ENCODE measurements at places on chromosomes 2 and 18.

DNA sequence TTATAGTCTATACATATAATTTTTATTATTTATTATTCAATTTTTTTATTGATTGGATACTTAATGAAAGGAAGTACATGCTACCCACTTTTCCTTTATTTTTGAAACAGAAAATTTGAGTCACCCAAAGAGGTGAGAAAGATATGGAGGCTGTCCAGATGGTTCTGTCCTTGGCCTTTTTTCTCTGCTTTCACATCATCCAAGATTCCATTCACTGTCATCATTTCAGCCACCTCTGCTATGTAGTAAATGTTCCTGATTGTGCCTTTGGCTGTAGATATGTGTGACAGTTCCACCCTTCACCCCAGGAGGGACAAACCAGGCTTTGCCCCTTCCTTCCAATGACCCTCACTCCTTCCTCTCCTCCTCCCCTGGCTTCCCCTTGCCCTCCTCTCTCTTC is 675.7 kb upstream of the ID2 start:
- DNase-seq = no peak

DNA sequence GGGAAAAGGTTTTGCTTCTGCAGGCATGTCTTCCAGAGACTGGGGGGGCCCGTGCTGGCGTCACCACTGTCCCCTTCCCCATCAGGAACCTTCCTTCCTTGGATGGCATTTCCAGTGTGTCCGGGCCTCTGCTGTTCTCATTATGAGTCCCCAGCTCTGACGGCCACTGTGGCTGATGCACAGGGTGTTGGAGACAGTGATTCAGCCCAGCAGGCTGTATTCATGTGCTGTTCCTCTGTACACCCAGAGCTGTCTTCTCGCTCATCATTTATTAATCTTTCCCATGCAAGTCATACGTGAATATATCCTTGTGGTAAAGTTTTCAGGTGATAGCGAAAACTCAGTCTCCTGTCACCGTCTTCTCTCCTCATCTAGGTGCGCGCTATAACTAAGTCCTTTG is 57.7 kb downstream of the ASAP2 start:
- no peak for DNase-seq

GRCh38 chr18:64618390-64618789 is 469.5 kb upstream of the LINC00305 start:
- no peak for DNase-seq

DNA sequence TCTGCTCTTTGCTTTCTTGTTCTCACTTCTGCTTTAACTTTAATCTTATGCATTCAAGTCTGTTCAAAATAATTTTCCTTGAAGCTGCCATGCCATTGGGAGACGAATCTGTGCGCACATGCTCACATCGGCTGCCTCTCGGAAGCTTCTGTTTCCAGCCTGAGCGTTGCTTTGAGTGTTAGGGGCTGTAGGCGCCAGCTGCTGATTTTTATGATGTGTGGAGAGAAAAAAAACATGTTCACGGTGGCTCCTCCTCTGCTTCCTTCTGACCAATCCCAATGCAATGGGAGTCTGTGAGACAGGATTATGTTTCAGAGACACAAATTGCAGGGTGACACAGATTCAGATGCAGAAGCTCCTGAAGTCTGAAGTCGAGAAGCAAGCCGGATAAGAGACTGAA is at the start of gene MC4R:
Gene MC4R, minus strand, starts transcription at position 180 of the 400 bp plus-strand sequence. CDS start 426 bp downstream, outside the sequence.
- DNase-seq = peak; percentile 0

DNA sequence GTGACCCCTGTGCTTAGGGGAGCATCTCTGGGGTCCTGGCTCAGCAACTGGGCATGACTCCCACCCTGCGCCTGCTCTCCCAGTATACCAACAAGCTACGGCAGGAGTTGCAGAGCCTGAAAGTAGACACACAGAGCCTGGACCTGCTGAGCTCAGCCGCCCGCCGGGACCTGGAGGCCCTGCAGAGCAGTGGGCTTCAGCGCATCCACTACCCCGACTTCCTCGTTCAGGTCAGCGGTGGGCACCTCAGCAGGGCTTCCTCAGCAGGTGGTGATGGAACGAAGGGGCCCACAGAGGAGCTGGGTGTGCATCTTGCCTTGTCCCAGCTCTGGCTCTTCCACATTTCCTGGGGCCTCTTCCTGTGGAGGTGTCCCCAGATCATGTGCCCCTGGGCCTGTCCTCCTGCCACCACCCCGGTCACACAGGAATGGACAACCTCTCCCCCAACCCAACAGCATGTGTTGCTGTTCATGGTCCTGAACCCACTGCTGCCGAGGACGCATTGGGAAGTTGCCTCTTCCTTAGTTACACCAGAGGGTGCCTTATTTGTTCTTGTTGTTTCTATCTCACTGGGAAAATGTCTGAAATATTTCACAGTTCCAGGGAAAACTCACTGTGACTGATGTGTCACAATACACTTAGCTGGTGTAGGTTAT is 10.8 kb downstream of the PROM2 start:
- DNase-seq = no peak

- no peak for DNase-seq
Measured at GRCh38 chr2:36405183-36405582, 49.6 kb downstream of the CRIM1 start.

- DNase-seq = peak; percentile 62
Measured at GRCh38 chr2:219509780-219510511, 4.3 kb upstream of the ASIC4 start.

DNA sequence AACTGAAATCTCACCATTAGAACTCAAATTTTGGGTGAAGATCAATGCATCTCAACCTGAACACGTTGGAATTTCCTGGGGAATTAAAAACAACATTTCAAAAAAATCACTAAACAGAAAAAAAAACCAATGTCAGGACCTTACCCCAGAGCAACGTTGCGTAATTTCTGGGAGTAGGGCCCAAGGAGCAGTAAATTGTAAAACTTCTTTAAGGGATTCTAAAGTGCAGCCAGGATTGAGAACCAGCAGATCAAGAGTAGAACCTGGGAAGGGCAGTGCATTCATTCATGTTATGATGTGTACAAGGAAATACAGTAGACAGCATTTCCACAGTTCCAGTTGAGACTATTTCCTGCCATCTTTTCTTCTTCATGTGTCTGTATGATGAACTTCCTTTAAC is 56.9 kb downstream of the RHBDD1 start:
- no peak for DNase-seq

GRCh38 chr2:11124760-11125068 is 30.6 kb upstream of the SLC66A3 start:
- no peak for DNase-seq

DNA sequence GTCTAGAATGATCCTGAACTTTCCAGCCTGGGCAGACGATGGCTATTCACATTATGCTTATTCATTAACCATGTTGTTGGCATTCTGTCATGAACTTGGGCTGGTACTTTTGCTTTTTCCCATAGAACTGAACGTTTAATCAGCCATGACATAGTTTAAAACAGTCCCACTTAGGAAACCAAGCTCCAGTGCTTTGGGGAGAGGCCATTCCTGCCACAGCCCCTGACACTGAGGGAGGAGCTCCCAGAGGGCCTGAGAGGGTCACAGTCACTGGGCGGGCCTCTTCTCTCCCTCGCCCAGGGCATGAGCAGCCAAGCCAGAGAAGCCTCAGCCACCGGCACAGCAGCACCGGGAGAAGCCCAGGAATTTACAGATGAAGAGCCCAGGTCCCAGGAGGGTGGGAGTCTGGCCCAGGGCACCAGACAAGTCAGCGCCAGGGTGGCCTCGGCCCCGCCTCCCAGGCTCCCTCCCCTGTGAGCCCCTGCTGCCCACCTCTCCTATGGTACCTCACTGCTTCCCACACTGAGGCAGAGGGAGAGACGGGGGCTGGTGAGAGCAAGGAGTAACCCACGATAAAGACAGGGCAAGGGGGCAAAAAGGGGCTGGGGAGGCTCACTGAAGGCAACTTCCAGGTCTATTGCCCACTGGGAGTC is 33.6 kb downstream of the MAL start:
- DNase-seq = no peak

- DNase-seq = no peak
Measured at GRCh38 chr2:219416235-219416602, 2.0 kb upstream of the DES start.

DNA sequence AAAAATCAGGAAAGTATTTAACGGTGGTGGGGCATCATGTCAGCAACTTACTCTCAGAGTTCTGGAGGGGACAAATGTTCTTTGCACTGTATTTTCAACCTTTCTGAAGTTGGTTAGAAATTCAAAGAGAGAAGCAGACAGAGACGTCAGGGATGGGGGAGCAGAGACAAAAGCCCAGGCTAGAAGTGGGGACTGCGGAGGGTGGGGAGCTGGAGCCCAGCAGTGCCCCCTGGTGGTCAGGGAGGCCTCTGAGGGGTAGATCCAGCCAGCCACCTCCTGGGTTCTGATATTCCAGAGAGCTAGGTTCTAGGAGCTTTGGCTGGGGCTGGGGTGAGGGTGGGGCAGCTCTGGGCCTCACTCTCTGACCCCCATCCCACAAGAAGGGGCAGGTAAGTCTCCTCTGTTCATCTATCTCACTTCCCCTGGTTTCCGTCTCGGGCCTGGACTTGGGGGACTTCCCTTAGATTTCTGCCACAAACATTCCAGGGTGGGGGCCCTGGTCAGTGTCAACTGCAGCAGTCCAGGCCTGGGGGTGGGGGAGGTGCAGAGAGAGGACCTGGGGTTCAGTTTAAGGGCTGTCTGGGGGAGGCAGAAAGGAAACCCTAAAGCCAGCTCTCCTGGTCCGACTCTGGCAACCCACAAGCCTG is 8.9 kb downstream of the TNS1 start:
- no peak for DNase-seq

DNA sequence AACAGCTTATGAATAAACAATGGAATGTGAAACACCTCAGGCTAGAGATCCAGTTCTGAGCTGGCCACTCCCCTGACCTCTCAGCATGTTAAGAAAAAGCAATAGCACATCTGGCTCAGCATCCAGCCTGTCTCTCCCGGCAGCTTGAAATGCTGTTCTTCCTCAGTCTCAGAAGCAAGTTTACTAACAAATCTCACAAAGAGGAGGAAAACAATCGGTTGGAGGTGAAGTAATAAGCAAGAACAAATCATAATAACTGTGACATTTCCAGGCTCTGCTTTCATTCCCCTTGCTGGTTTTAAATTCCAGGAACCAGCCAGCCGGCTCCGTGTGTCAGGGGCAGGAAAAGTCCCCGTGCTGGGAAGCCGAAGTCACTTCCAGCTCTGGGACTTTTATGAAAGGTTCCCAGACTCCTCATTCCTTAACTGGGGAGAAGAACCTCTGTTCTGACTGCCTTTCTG is 133.9 kb upstream of the ARL4C start:
- DNase-seq = no peak

DNA sequence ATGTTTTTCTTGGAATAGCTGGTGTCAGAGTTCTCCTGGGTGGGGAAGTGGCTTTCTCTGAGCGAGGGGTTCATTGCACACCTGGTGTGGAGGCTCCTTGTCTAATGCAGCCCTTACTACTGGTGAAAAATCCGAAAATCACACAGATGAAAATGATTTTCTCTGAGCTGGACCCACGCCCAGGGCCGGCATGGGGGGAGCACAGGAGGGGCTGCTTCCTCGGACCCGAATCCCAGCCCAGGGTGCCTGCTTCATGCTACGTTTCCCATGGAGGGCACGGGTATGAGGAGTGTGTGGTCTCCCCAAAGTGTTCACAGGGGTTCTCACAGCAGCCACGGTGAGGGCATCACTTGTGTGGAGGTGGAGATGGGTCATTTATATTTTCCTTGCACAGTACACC is 288.0 kb upstream of the HDAC4 start:
- no peak for DNase-seq

GRCh38 chr2:159521272-159521671 is 95.1 kb downstream of the BAZ2B start:
- no peak for DNase-seq

- DNase-seq = no peak
Measured at GRCh38 chr2:136242687-136243277, 124.8 kb upstream of the CXCR4 start.

DNA sequence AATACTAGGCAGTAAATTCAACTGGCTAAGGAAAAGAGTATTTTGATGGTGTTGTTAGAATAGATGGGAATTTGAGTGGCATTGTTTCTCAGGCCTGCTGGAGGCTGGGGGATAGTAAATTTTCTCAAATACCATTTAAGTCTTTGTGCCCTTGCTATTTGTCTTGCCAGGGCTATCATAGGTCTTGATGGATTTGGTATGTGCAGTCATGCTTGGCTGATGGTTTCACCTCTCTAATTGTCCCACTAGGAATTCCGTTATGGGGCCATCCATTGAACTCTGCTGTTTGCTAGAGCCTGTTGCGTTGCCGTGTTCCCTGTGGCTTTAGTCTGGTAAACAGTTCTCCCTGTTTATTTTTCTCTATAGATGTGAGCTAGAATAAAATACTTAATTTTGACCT is 438.1 kb upstream of the FAM98A start:
- DNase-seq = no peak

DNA sequence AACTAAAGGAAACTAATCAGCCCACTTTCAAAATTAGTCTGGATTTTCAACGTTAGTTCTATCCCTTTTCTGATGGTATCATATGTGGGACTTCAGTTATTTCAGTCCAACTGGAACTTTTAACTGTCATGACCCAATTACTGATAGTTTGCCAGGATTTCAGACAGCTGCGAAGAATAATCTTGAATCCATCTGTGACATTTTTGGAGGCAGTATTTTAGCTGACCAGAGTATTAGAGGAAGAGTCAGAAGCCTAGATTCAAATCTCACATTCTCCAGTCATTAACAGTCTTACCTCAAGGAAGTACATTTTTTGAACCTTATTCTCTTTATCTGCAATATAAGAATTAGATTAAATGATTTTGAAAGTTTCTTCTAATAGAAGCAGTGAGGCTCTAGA is 81.3 kb downstream of the PTRHD1 start:
- no peak for DNase-seq

DNA sequence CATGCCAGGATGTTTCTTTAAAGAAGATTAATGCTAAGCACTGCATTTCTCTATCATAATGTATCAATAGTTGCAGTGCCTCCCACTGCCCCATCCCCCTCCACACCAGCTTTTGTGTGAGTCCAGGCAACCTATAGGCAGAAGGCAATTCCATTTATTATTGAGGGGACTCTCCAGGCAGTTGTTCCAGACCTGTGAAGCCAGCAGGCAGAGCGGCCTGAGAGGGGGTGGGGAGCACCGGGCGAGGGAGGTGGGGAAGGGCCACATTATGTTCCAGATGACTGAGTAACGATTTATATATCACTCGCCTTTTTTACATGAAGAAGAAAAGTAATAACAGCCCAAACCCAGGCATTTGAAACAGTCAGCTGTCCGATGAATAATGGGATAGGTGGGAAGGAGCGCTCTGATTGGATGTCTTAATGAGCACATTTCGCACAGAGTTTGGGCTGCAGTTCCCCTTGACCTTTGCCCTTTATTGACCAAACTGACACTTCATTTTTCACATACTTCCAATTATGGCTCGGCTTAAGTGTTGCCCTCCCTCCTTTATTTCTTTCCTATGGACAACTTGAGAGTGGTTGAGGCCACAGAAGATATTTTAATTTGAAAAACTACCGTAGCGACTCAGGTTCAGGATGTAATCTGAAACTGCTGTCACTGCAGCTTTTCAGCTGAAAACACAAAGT is 34.4 kb downstream of the MEIS1 start:
- peak; percentile 80 for DNase-seq

All from NCI-H2227 treated with DMSO at 0.1 percent for 48 hours (cell line).